Stimulated activated CD8-positive, alpha-beta memory T cell treated with anti-CD3 and anti-CD28 coated beads, Interleukin-15, amount 100 ng/mL, for 48 hours (primary cell): ENCODE measurements at places on chromosomes 1 and 21.

GRCh38 chr1:145961109-145961424 lies 3.2 kb upstream of the LIX1L start:
- no peak for DNase-seq

DNA sequence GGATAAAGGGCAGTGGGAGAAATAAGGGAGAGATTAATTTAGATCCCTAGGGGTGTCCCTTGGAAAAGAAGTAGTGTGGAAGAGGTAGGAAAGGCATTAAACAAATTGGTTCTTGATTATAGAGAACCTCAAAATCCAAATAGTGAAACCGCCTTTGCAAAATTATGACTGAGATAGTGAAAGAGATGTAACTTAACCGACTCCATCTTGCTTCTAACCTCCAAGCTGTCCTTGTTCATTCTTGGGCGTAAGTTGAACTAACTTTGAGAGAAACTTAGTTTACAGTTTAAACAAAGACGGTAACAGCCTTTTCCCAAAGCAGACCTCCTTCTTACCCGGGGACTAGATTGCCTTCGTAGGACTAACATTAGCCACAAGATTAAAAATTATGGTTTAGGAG lies 3.2 kb upstream of the RAB3GAP2 start:
- no peak for DNase-seq

GRCh38 chr21:29711236-29711635 lies 228.6 kb downstream of the GRIK1 start:
- no peak for DNase-seq

- no peak for DNase-seq
These were observed 55.5 kb upstream of the TRAPPC10 start for GRCh38 chr21:43956670-43957035.

DNA sequence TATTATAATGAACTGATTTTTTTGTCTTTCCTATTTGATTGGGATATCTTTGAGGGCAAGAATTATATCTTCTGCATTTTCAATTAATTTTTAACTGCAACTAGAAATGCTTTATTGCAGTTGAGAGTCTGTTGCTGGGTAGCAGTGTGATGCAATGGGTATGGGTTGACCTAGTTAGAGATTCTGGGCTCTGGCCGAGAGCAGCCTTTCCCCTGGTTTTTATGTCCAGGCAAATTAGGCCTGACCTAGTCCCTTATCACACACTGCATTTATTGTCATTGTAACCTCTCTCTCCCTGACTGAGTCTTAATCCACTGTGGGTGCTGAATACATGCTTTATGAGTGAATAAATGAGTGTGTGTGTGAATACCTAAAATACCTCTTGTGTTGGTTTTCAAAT lies 206.4 kb upstream of the PTGFR start:
- no peak for DNase-seq

- DNase-seq = no peak
These were observed 1.2 kb upstream of the IFI44L start for GRCh38 chr1:78619032-78619431.

- DNase-seq = no peak
These were observed 178.1 kb upstream of the RUNX1 start for GRCh38 chr21:35226968-35227744.
